ENCODE measurements at places on chromosomes 5 and 9.

- no peak for DNase-seq
These were observed 111.2 kb downstream of the STRBP start for GRCh38 chr9:123157221-123157620.

DNA sequence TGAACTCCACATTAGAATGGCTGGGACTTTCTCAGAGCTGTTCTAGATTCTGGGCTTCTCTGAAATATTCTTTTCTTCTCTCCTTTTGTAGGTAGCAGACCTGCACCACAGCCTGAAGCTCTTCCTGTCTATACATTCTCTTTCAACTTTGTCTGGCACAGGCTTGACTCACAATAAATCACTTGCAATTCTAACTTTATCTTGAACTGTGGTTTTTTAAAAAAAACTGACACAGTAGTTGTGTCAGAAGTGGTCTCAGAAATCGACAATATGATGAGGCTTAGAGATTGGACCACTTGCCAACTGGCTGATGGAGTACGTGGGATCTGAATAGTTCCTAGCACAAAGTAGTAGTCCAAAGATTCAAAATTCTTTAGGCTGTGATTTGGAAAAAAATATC is 24.1 kb upstream of the CDH9 start:
- no peak for DNase-seq

DNA sequence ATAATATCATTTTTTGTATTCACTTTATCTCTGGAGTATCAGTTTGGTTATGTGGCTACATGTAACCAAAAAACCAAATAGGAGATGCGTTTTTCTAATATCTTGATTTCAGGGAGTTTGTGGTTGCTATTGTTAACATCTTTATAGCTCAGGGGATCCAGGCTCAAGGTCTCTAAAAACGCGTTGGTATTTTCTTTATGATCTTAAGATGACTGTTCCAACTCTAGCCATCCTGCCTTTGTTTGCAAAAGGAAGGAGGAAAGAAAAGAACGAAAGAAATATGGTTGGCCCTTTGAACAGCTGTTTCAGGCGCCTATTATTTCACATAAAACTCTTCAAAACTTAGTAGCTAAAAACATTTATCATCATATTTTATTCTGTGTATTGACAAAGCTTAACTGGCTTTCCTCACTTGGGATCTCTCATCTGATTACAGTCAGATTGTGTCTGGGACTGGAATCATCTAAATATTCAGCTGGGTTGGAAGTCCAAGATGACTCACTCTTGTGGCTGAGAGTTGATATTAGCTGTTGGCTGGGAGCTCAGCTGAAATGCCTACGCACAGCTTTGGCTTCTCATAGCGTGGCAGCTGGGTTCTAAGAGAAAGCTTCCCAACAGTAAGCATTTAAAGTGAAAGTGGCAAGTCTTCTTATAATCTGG is 60.1 kb downstream of the FAM174A start:
- peak; percentile 3 for DNase-seq

DNA sequence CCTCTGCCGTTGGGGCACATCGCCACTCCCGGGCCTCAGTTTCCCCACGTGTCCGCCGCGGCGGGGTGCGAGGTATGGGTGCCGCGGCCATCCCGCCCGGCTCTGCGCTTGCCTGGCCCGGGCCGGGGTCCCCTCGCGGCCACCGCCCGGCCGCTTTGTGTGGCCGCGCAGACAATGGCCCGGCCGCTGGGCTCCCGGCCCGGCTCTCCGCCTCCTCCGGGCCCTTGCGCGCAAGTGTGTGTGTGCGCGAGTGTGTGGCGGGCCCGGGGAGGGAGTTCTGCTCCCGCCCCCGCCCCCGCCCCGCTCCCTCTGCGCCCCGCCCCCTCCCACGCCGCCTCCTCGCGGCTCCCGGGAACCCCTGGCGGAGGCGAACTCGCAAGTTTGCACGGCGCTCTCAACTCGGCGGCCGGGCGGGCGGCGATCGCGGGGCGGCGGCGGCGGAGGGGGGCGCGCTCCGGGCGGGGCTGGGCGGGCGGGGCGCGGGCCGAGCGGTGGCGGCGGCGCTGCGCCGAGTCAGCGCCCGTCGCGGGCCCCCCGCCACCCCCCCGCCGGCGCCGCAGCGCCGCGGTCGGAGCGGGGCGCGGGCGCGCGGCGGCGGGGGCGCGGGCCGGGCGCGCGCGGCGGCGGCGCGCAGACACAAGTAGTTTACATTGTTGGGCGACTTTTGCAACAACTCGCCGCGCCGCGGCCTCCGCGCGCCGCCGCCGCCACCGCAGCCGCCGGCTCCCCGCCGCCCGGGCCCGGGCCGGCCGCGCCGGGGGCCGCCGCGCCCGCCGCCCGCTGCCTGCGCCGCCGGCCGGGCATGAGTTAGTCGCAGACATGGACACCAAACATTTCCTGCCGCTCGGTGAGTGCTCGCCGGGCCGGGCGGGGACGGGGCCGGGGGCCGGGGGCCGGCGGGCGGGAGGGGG is at the start of gene RXRA:
Gene RXRA (plus strand): TSS at position 643 of the 911 bp plus-strand sequence. CDS start 177 bp downstream, at position 820.
- DNase-seq: no peak

- DNase-seq: no peak
These were observed 1.1 kb upstream of the G3BP1 start for GRCh38 chr5:151770383-151771258.

GRCh38 chr9:72996114-72996513 is 43.3 kb upstream of the ALDH1A1 start:
- DNase-seq: no peak

GRCh38 chr9:20284601-20285289 is 337.6 kb downstream of the MLLT3 start:
- no peak for DNase-seq

DNA sequence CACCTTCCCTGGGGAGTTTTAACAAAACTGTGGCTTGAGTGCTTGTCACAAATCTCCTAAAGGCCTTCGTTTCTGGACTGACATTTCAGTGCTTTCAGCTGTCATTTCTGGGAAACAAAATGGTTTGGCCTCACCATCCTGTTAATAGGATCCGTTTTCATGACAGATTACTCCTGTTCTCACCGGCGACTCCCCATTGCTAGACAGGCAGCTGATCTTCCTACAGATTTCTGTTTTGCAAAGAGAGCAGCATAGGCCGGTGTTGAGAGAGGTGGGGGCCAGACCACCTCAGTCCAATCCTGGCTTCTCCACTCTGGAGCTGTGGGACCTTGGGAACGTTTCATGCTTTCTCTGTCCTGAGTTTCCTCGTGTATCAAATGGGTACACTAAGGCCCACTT is 75.5 kb upstream of the OTULINL start:
- DNase-seq: no peak

DNA sequence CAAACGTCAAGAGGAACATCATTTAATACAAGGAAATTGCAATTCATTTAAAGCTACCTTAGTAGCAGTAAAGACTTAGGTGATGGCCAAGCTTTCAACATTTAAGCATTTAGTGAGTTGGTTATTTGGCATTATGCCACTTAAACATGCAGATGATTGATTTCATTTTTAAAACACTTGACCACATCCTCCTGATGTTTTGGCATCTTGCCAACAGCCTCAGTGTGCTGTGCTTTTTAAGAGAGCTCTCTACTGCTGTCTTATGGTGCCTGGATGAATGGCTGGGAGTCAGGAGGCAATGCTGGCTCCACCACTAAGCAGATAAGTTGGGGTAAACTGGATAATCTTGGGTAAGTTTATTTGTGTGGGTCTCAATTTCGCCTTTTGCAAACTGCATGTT is 364.5 kb downstream of the MAN2A1 start:
- peak; percentile 74 for DNase-seq
